Peyer's patch (tissue), 4 donors: ENCODE measurements at places on chromosomes 5 and 9. TPM values are rescaled to one million over a fixed set of nuclear protein-coding genes. Genes with fewer than 3 reads are reported as not detected.

The NRG2 gene
- total RNA-seq, result not detected

The SUSD3 gene
- total RNA-seq, result 21.5 TPM

DNA sequence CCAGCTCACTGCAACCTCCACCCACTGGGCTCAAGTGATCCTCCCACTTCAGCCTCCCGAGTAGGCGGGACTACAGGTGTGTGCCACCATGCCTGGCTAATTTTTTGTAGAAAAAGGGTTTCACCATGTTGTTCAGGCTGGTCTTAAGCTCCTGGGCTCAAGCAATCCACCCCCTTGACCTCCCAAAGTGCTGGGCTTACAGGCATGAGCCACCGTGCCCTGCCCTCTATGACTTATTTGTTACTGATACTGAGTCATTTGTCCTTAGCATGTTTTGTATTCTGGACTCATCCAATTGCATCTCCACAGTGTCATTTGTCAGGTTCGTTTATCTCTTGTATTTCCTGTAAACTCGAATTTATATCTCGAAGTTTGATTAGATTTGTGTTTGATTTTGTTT, 2.7 kb upstream of the ITK start:
- H3K4me1 ChIP-seq, result no peaks in the 10 kb centered on the region
- H3K27ac ChIP-seq, result peak overlapping the region; percentile 52
- H3K27me3 ChIP-seq, result no peaks in the 10 kb centered on the region
- H3K36me3 ChIP-seq, result no peaks in the 10 kb centered on the region
- no peak for DNase-seq

- no peaks in the 10 kb centered on the region for H3K36me3 ChIP-seq
- no peaks in the 10 kb centered on the region for H3K27me3 ChIP-seq
- H3K27ac ChIP-seq, result no peak overlapping the region
- H3K4me1 ChIP-seq, result no peaks in the 10 kb centered on the region
- no peak for DNase-seq
These were observed 6.5 kb downstream of the IL7R start for GRCh38 chr5:35863159-35863558.

DNA sequence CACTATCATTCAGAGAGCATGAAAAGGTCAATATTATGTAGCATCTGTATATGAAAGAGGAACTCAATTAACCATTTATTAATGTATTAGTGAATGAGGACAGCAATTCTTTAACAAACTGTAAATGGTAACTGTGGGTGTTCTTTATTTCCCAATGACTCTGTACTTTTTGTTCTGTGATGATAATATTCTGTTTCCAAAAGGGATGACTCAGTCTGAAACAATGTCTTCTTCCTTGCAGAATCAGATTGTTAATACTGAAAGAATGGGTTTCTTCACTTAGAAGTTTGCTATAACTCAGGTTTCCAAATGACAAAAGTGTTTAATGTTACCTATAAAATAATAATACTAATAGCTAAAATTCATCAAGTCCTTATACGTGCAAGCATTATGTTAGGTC, 1518.7 kb upstream of the WWC1 start:
- H3K27ac ChIP-seq, result no peak overlapping the region
- no peak overlapping the region for H3K4me3 ChIP-seq
- no peaks in the 10 kb centered on the region for H3K4me1 ChIP-seq
- H3K27me3 ChIP-seq, result no peaks in the 10 kb centered on the region
- no peaks in the 10 kb centered on the region for H3K36me3 ChIP-seq

DNA sequence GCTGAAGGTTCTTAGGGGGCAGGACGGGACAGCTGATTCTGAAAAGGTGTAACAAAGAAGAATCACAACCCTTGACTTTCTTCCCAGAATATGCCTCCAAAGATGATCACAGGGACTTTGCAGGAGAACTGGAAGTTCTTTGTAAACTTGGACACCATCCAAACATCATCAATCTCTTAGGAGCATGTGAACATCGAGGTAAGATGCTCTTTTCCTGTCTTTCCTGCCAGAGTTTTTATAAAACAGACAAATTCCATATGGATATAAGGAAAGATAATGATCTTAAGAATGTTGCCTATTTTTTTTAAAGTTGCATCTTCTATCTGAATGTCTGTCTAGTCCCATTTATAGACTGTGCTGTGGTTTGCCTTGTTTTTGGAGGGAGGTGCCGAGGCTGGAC, 87.9 kb downstream of the EQTN start:
- no peak overlapping the region for H3K4me3 ChIP-seq
- H3K36me3 ChIP-seq, result no peaks in the 10 kb centered on the region
- H3K4me1 ChIP-seq, result no peaks in the 10 kb centered on the region
- no peak overlapping the region for H3K27ac ChIP-seq

DNA sequence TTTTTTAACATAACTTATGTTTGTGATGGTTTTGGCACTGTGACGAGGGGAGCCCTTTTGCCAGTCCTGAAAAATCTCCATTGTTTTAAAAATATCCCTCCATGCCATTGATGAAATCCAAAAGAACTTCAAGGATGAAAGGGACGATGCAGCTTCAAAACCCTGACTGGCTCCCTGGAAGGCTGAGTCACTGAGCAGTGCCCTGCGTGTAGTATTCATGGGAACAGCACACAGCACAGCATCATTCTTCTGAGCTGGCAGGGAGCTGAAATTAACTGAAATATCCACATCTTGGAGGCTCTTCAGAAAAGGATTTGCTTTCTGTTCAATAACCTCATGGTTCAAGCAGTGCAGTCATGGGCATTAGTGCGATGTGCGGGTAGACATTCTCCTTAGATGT, 29.7 kb downstream of the PDE4D start:
- no peaks in the 10 kb centered on the region for H3K4me1 ChIP-seq
- no peak for DNase-seq
- no peak overlapping the region for H3K4me3 ChIP-seq
- H3K36me3 ChIP-seq, result no peaks in the 10 kb centered on the region
- no peaks in the 10 kb centered on the region for H3K27me3 ChIP-seq

- no peak for DNase-seq
- no peaks in the 10 kb centered on the region for H3K4me1 ChIP-seq
- H3K36me3 ChIP-seq, result no peaks in the 10 kb centered on the region
- no peak overlapping the region for H3K27ac ChIP-seq
These were observed 469.5 kb downstream of the DMRTA1 start for GRCh38 chr9:22916148-22916547.

DNA sequence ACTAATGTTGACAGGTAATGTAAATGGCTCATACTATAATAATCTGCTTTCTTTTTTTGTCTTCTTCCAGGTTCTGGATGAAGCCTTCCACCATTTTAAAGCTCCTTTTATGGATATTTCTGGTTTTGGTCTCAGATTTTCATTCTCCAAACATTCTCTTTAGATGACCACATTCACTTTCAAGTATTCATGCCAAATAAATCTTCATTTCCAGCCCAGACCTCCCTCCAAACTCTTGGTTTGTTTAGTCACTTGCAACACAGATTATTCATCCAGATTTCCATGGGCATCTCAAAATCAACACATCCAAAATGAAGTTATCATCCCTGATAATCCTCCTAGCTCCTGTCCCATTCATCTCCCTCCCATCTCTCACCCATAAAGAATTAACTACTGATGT, 40.3 kb upstream of the SVEP1 start:
- no peak overlapping the region for H3K4me3 ChIP-seq
- DNase-seq, result no peak
- no peaks in the 10 kb centered on the region for H3K36me3 ChIP-seq

DNA sequence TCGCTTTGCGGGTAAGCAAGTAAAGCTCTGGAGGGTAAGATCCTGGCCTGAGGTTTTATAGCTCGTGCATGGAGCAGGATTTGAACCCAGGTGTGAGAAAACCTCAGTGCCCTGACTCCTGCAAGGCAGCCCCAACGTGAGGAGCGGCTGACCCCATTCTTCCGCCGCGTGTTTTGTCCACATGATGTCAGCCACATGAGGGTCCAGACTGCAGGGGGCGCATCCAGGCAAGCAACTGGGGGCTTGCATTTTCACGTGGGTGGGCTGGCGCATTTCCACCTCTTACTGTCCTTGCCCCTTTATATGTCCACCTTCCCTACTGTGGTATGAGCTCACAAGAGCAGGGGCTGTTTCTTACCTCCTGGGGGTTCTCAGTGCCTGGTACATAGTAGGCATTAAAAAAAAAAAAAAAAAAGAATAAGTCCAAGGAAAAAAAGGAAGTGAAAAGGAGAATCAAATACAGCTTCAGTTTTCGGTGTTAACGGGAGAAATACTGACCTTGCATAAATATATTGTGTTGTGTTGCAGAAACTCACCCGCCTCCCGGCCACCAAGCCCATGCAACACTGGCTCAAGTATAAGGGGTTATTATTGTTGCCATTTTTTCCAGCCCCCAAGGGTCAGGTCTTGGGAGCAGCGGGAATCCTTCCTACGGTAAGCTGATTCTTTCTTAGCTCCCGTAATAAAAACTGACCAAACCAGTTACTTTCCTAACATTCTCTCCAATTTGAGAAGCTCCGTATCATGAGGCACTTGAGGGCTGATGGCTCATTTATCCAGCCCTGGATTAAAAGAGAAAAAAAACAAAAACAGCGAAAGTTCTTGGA, 15.0 kb downstream of the TLX3 start:
- H3K36me3 ChIP-seq, result no peaks in the 10 kb centered on the region
- DNase-seq, result no peak
- no peak overlapping the region for H3K4me3 ChIP-seq
- H3K4me1 ChIP-seq, result no peaks in the 10 kb centered on the region
- H3K27ac ChIP-seq, result no peak overlapping the region

The ZBED3 gene
- 4.1 TPM for total RNA-seq

- no peaks in the 10 kb centered on the region for H3K27me3 ChIP-seq
- no peak overlapping the region for H3K27ac ChIP-seq
- no peaks in the 10 kb centered on the region for H3K36me3 ChIP-seq
- DNase-seq, result no peak
- no peak overlapping the region for H3K4me3 ChIP-seq
These were observed 74.5 kb upstream of the PANK3 start for GRCh38 chr5:168653626-168654025.

- no peak for DNase-seq
- peak overlapping the region; percentile 66 for H3K27ac ChIP-seq
- H3K4me3 ChIP-seq, result peak overlapping the region; percentile 43
- H3K4me1 ChIP-seq, result peaks cover 6% of the 10 kb centered on the region
- H3K27me3 ChIP-seq, result no peaks in the 10 kb centered on the region
These were observed 89.6 kb upstream of the CACNA1B start for GRCh38 chr9:137787786-137788505.

The SNCB gene
- total RNA-seq, result not detected

The CXCL14 gene
- total RNA-seq, result 24.7 TPM

The ABLIM3 gene
- total RNA-seq, result 5.3 TPM

GRCh38 chr5:9832921-9833320, 202.8 kb upstream of the TAS2R1 start:
- no peak overlapping the region for H3K4me3 ChIP-seq
- H3K27me3 ChIP-seq, result no peaks in the 10 kb centered on the region
- DNase-seq, result no peak
- H3K27ac ChIP-seq, result no peak overlapping the region
- no peaks in the 10 kb centered on the region for H3K4me1 ChIP-seq

The GARIN3 gene
- total RNA-seq, result not detected

- no peak overlapping the region for H3K4me3 ChIP-seq
- no peaks in the 10 kb centered on the region for H3K4me1 ChIP-seq
- no peak for DNase-seq
- H3K27me3 ChIP-seq, result no peaks in the 10 kb centered on the region
These were observed 10.6 kb downstream of the CDKN2A start for GRCh38 chr9:21983561-21983935.

GRCh38 chr9:37999588-38000189, 69.3 kb downstream of the SHB start:
- no peaks in the 10 kb centered on the region for H3K4me1 ChIP-seq
- no peaks in the 10 kb centered on the region for H3K27me3 ChIP-seq
- no peaks in the 10 kb centered on the region for H3K36me3 ChIP-seq

DNA sequence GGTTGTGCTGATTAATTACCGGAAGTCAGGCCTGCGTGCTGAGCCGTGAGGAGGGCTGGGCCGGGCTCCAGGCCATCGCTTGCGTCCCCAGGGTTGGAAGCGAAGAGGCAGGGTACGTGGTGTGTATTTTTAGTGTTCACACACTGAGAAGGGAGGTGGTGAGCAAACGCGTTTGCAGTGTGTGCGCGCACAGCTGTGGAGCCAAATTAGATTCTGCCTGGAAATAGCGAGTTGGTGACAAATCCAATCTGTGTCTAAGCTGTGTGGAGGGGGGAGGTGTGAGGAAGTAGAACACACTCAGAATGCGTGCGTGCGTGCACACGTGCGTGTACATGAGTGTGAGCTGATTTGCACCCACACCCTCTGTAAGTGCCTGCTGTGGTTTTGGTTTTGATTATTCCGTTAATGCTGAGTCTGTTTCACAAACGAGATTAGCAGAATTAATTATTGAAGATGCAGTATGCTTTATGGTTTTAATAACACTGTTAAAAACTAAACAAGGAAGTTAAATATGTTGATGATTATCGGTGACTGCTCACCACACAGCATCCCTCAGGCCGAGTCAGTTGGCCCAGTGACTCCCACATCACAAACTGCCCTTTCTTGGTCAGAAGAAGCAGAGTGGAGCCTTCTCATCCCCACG, 111.8 kb upstream of the FCN2 start:
- no peaks in the 10 kb centered on the region for H3K36me3 ChIP-seq
- no peak overlapping the region for H3K27ac ChIP-seq
- no peak overlapping the region for H3K4me3 ChIP-seq
- H3K27me3 ChIP-seq, result no peaks in the 10 kb centered on the region
- no peaks in the 10 kb centered on the region for H3K4me1 ChIP-seq

- H3K27ac ChIP-seq, result peak overlapping the region; percentile 90
- H3K4me3 ChIP-seq, result no peak overlapping the region
- no peak for DNase-seq
- H3K36me3 ChIP-seq, result no peaks in the 10 kb centered on the region
- H3K27me3 ChIP-seq, result no peaks in the 10 kb centered on the region
These were observed 149.9 kb upstream of the KLF4 start for GRCh38 chr9:107639426-107639825.

The CDC25C gene
- total RNA-seq, result 0.88 TPM

DNA sequence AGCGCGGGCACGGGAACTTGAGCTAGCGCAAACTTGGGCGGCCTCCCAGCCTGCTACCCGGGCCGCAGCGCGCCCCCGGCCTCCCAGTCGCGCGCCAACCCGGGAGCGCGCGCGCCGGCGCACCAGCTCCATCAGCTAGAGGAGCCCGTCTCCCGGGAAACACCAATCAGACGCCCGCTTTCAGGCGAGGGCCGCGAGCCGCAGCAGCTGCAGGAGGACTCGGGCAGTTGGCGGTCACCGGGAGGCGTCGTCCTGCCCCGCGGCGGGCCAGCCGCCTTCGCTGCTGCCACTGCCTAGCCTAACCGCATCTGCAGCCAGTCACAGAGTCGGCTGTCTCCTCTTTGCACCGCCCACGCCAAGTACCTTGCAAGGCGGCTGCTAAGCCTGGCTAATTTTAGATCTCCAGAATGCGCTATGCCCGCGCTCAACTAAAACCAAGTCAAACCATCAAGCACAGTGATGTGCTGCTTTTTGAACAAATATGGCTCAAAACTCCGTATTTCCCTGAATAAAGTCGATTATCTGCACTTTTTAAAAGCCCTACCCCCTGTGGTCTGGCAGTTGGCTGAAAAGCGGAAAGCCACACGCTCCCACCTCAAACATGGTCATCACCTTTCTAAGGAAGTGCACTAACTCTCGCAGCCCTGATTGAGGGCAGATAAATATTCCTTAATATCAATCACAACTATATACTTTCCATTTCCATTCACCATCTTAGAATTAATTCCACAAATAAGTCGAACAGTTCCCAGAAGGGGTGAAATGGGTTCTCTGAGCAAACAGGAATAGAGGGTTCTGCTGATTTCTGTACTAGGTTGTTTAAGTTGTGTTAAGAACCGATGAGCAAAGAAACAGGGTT, 221.8 kb downstream of the MEF2C start:
- peak overlapping the region; percentile 41 for H3K4me3 ChIP-seq
- H3K36me3 ChIP-seq, result no peaks in the 10 kb centered on the region
- H3K4me1 ChIP-seq, result no peaks in the 10 kb centered on the region
- H3K27me3 ChIP-seq, result peaks cover 31% of the 10 kb centered on the region
